ENCODE measurements at places on chromosomes 5 and 9. TPM values are rescaled to one million over a fixed set of nuclear protein-coding genes. Genes with fewer than 3 reads are reported as not detected.

GRCh38 chr9:87567001-87567400 lies 69.3 kb downstream of the DAPK1 start:
- DNase-seq: no peak

DNA sequence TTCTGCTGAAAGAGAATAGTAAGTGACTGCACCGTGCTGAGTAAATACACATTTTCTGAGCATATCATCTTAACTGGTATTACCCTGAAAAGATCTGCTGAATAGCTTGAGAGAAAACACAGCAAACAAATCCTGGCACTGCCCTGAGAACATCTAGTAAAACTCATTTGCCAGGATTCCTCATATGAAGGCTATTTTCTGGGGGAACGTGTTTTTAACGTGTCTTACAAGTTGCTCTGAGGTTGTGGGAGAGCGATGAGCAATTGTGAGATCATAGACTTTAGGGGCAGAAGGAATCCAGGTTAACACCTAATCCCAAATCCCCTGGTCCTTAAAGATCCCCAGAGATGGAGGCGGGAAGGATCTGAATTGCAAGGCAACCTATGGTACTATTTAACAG lies 331.9 kb upstream of the RFX3 start:
- DNase-seq: no peak

DNA sequence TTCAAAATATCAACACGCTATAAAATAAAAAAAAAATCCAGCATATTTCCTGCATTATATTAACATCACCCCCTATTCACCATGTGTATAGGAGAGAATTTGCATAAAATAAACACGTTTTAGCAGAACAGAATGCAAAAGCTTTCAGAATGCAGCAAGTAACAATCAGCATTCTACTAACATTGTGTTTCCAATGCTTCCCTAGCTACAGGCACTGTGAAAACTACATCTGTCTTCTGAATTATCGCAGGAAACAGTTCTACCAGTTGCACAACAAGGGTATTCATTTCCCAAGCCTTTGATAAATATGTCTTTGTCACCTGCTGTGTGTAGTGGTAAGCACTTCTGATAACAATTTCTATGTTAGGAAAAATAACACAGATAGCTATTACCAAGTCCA lies 1015.8 kb downstream of the CDH18 start:
- DNase-seq: no peak

- no peak for DNase-seq
Observed at GRCh38 chr9:95459178-95459577, 57.6 kb downstream of the PTCH1 start.

- no peak for DNase-seq
Observed at GRCh38 chr5:171755354-171755821, 30.2 kb upstream of the SMIM23 start.

DNA sequence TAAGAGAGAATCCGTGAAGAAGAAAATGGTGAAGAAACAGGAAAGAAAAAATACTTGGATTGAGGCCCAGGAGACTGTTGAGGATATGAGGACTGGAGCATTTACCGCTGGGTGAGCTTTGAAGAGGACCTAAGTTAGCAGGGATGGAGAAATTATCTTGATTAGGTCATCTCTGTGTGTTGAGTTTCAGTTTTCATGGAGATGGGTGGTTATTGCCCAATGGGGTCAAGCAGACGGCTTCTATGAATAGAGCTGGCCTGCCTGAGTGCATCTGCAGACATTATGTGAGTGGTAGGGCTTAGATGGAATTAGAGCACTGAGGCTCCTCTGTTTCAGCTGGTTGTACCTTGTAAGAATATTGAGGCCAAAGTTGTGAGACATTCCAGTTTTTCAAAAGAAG lies 245.4 kb upstream of the FBXL7 start:
- no peak for DNase-seq

DNA sequence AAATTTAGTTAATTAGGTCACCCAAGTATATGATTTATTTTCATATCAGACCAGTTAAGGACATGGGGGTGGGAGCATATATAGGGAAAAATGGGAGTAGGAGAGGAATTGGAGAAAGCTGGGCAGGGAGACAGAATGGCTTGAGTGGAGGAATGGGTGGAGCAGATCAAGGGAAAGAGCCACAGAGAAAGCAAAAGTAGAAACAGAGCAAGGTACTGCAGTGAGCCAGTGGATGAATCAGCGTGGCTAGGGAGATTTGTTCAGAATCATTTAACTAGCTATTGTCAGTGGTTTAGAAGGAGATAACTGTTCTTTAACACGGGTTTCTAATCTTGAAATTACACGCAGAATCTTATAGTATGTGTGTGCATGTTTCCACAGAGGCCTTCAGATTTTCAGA lies 37.4 kb downstream of the SNX24 start:
- DNase-seq: no peak

DNA sequence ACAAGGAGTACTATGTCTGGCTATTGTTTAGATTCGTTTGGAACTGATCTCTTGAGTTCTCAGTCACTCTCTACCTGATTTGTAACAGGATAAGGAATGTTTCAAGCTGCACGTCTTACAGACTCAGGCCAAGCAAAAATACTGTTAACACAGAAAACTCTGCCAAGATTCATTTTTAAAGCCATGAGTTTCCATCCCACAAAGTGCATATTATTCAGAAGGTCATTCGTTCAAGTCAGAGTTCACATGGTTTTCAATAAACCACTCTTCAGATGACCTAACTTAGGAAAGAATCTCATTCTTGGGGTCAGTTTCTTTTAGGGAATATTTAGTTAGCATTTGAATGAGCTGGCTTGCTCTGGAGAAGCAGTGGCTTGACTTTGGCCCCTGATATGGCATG lies 49.3 kb downstream of the F2R start:
- DNase-seq: no peak

GRCh38 chr9:136023410-136024225 lies 62.4 kb upstream of the UBAC1 start:
- no peak for DNase-seq

DNA sequence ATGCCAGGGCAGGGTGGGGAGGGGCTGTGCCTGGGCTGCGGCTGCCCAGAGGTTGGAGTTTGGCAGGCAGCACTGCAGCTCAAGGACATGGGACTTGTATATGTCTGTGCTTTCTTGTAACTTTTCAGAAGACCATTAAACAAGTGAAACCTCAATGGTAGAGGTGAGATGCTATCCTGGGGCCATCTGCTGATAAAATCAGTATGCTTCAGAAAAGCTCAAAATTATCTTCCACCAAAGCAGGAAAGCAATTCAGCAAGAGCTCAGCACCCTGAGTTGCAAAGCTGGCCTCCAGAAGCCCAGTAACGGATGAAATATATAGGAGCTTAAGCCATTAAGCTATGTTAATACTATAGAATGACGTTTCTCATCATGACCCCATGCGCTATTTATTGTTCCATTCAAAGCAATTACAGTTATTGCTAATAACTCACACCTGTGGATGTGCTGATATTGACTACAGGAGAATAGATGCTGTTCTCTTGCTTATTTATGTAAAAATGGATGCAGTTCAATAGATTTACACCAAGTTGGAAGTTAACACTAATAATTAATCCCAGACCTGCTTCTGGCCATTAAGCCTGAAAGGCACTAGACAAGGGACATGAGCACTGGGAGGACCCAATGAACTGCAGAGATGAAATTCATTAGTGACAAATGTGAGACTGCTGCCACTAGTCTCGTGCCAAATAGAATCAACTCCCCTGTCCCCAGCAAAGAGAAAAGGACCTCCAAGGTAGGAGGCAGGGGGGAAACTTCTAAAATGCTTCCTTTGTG lies 316.3 kb upstream of the PANK3 start:
- DNase-seq: no peak

DNA sequence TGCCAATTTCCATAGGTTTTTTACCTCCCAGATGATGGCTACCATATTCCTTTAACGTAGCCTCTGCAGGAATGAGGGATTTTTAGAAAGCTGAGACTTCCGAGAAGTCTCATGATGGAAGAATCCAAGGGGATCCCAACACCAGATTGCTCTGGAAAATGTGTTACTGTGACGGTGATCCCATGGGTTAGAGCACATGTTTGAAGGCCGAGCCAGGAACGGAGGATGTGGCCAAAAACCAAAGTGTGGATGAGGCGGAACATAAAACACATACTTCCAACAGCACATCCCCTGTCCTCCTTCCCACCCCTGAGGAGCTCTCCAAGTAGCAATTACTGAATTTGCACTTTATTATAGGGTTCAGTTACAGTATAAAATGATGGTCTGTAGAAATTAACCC lies 82.6 kb downstream of the GPR21 start:
- DNase-seq: no peak

Gene NTNG2
- total RNA-seq: 1.2 TPM

Gene PRRT1B
- total RNA-seq: not detected

Gene AGXT2
- not detected for total RNA-seq

Gene ARID3C
- 5.3 TPM for total RNA-seq

Gene FGF10
- total RNA-seq: 1.3 TPM

Gene LHX3
- not detected for total RNA-seq
